Tibial artery (tissue), 4 donors: ENCODE measurements at places on chromosomes 7 and 10.

DNA sequence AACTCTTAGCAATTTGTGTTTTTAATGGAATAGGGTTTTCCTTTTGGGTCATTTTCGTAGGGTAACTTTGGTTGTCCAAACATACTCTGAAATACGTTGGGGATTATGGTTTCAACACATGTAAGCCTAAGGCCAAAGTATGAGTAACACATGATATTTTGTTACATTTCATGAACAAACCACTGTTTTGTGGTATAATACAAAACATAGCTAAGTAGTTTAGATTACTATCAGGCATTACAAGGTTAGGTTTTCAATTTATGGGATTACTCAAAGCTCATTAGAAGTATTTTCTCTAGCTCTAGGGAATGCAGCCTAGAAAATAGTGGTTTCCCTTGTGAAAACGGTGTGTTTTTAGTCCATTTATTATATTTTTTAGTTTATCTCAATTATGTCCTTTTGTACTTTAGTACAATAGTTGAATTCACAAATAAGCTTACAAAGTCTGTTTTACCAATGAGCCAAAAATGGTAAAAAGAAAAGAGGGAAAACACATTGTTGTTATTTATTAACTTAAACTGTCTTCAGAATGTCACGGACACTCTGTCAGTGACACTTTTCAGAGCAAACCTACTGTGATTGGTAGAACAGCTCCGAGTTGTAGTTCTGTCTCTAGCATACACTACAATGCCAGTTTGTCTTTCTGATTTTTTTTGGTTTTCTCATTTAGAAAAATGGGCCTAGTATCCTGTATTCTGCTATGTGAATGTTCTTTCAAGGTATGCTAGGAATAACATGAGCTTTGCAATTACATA lies 473.7 kb downstream of the SUGCT start:
- DNase-seq, result no peak

DNA sequence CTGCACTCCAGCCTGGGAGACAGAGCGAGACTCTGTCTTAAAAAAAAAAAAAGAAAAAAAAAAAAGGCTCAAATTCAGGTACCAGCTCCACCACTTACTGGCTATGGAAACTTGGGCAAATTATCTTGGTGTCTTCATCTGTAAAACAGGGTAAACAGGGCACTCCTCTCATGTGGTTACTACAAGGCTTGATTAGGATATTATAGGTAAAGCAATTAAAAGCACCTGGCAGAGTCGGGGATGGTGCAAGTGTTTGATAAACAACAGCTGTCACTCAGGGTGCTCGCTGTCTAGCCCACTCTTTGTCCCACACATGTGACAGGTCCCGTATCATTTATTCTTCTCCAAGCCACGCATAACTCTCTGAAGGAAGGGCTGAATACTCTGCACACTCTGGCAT lies 96.9 kb downstream of the SORBS1 start:
- no peak for DNase-seq

DNA sequence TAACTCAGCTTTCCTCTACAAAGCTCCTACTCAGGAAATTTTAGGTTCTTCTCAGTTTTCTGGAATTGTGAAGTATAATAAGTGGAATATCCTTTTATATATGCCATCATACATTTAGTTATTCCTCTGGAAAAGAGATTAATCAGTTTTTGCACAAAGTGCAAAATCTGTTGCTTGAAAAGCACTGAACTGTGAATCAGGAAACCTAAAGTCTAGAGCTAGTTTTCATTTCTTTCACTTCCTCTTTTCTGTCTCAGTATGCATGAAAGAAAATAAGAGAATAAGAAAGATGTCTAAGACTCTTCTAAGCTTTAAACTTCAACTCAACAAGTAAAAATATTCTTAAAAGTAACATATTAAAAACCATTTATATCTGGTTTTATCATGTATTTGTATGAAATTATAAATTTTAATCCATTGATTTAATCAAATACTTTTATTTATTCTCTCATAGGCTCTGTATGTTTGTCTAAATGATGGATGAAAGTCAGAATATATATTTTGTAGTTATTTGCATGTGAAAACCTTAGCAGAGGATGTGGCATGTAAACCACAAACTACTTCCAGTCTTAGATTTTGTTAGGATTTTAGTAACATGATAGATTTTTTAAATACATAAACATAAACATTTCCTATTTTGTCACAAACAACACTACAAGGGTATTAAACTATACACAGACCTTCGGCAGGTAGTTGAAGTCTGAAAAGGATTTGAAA lies 1073.0 kb downstream of the XPNPEP1 start:
- DNase-seq, result no peak

DNA sequence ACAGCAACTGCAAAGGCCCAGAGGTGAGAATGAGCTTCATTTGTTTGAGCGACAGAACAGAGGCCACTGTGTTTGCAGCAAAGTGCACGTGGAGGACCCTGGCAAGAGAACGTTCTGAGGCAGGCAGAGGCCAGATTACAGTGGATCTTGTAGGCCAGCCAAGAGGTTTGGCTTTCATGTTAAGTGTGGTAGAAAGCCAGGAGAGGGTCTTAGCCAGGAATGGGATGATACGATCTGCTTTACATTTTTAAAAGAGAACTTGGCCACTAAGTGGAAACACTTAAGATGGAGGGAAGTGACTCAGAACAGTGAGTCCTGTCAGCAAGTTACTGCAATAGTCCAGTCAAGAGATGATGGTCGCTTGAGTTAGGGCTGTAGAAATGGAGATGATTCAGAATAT lies 4.6 kb downstream of the CCDC136 start:
- no peak for DNase-seq

GRCh38 chr10:109114579-109114978 lies 808.7 kb downstream of the XPNPEP1 start:
- DNase-seq, result no peak

DNA sequence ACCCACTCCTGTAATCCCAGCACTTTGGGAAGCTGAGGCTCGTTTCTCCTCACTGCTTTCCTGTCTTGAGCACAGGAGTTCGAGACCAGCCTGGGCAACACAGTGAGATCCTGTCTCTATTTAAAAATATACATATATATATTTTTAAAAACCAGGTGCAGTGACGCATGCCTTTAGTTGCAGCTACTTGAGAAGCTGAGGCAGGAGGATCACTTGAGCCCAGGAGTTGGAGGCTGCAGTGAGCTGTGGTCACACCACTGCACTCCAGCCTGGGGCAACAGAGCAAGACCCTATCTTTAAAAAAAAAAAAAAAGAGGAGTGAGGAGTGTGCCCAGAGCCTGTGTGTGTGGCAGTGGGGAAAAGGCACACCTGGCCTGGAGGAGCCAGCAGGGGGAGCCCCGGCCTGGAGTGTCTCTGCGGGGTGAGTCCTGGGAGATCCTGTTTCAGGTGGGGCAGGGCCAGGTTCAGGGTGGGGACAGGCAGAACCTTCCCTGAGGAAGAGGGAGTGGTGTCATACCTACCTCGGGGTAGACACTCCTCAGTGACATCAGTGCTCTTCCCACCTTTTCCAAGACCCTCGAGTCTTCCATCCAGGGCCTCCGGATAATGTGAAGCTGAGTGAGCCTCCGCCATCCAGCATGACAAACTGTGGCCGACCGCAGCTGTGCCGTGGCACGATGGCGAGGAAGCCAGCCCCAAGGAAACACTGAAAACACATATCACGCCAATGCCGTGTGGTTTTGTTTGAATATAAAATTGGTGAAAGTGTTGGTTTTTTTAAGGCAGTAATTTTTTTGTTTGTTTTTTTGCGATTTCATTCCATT lies 9.0 kb upstream of the ARPC1B start:
- no peak for DNase-seq

- no peak for DNase-seq
These were observed 159.6 kb downstream of the NRP1 start for GRCh38 chr10:33174674-33175434.

- no peak for DNase-seq
These were observed 129.9 kb downstream of the ZNF92 start for GRCh38 chr7:65503434-65504152.

- no peak for DNase-seq
These were observed 112.2 kb downstream of the VIM start for GRCh38 chr10:17340144-17340829.

GRCh38 chr10:106973716-106974115 lies 190.8 kb downstream of the SORCS1 start:
- no peak for DNase-seq

- no peak for DNase-seq
These were observed 2.7 kb downstream of the NOS3 start for GRCh38 chr7:150993511-150993910.

GRCh38 chr10:98446151-98446660 lies 529 bp downstream of the HPS1 start:
- DNase-seq, result no peak

GRCh38 chr10:119658274-119658673 lies 7.1 kb downstream of the BAG3 start:
- peak; percentile 88 for DNase-seq

- no peak for DNase-seq
These were observed 66.3 kb upstream of the KLF6 start for GRCh38 chr10:3850999-3851937.

GRCh38 chr10:22895252-22895651 lies 32.6 kb upstream of the ARMC3 start:
- DNase-seq, result no peak

DNA sequence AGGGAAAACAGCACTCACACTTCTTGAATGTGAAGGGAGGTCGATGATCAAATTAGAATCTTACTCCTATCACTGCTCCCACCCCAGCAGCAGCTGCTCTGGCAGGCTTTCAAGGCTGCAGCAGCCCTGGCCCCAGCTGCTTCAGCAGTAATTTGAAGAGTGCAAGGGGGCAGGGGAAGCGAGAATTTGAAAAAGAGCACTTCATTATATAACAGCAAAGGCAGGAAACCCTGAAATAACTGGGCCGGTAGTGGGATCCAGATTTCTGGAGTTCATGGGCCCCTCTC lies 44.9 kb downstream of the MYPN start:
- no peak for DNase-seq

- DNase-seq, result peak; percentile 35
These were observed 3.5 kb downstream of the CTBP2 start for GRCh38 chr10:125156739-125157480.

- DNase-seq, result no peak
These were observed 5.2 kb downstream of the TACR2 start for GRCh38 chr10:69411476-69411875.

DNA sequence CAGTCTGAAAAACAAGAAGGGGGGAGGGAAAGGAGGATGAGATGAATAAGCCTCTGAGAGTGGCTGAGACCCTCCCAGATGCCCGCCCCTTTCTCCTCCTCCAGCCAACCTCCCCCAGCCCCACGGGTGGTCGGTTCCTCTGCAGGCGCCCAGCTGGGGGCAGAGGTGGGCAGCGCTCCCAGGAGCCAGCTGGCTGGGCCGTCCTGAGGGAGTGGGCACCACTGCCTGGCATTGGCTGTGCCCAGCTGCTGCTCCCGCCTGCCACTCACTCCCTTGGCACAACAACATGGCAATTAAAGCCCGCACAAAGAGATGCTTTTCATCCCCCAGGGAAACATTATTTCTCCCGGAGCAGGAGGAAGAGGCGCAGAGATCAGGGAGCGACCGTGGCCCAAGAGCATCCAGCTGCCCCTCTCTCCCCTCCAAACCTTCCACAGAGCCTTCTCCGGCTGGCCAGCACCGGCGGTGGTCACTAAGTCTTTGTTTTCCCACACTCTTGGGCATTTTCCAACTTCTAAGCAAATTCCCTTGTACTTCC lies 107.2 kb downstream of the SPDYE5 start:
- DNase-seq, result no peak

DNA sequence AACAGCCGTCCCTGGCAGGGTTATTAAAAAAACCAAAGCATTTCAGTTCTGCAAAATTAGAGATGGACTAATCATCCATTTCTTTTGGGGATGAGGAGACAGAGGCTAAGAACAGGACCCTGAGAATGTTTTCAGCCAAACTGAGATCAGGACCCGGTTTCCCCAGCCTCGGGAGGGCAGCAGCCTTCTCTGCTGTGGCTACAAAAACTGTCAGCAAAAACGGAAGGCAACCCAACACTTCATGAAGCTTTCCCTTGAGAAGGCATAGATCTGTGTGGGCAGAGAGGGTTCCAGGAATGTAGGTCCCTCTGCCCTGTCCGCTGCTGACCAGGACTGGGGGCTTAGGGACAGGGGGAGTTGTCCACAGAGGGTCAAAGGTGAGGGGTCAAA lies 313.5 kb downstream of the TCERG1L start:
- DNase-seq, result no peak

DNA sequence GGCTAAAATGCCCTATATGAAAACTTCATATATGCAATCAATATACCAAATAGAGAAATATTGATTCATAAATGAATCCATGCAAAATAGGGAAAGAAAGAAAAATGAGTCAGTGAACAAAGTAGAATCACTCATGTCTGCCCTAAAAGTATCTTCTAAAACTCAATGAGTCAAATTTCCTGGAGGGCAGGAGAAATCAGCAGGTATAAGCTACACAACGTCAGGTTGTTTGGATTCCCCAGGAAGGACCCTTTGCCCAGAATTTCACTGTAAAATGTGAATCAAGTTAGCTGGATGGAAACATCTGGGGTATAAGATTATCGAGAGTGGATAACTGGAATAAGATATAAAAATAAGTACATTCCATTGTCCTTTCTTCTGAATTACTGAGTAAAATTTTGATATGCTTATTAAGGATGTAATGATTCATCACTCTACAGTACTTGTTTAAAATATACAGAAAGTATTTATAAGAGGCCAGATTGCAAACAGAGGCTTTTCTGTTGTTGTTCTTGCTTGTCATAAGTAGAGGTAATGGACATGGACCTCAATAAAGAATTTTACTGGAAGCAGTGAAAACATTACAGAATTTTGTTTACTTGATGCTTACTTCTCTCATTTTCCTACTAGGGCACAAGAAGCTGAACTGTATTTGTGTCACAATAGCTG lies 99.0 kb downstream of the AGMO start:
- DNase-seq, result no peak

GRCh38 chr10:52864201-52865106 lies 91.9 kb upstream of the MBL2 start:
- no peak for DNase-seq

GRCh38 chr7:98066934-98067507 lies 39.6 kb upstream of the LMTK2 start:
- DNase-seq, result no peak

DNA sequence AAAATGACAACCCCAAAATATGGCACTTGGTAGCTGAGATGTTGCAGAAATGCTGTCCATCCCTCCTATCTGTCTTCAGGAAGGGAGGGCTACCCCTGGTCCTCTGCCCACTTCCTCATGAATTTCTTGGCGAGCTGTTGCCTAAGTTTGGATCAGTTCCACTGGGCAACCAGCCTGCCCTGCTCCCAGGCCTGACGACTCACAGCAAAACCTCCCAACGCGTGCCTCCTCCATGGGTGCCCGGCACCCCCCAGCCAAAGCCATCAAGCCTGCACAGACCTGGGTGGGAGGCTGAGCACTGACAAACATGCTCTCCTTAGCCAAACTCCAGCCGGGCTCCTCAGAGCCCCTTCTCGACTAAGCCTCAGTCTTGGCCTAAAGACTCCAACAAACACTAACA lies 8.9 kb downstream of the VSTM4 start:
- DNase-seq, result peak; percentile 70

GRCh38 chr7:50632561-50633413 lies 67.6 kb upstream of the DDC start:
- DNase-seq, result no peak
